ENCODE measurements at places on chromosomes 11 and 22.

- no peak for DNase-seq
Measured at GRCh38 chr11:46248289-46249102, 29.0 kb upstream of the CREB3L1 start.

GRCh38 chr22:49760630-49761571 is 66.8 kb downstream of the BRD1 start:
- DNase-seq: no peak

GRCh38 chr11:71441251-71441650 is 6.9 kb downstream of the DHCR7 start:
- DNase-seq: no peak

DNA sequence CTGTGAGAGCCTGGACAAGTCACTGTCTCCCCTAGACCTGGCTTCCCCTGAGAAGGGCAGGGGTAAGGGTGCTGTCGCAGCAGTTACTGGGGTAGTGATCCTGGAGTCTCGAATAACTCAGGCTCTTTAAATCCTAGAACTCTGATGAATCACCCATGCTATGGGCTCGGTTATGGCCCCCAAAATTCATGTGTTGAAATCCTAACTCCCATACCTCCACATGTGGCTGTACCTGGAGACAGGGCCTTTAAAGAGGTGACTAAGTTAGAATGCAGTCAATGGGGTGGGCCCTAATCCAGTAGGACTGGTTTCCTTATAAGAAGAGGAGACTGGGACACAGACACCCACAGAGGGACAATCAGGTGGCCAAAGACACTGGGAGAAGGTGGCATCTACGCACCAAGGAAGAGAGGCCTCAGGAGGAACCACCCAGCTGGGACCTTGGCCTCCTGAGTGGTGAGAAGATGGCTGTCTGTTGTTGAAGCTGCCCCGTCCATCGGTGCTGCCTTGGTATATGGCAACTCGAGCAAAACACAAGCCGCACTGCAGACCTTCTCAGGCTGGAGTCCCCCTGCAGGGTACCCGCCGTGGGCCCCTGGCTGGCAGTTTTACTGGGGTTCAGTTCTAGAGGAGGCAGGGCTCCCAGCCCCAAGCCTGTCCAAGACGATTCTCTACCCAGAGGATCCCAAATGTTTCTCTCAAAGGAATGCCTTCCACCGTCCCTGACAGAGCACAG is 48.8 kb upstream of the SHISAL1 start:
- peak; percentile 18 for DNase-seq

GRCh38 chr22:35357883-35358621 is 22.8 kb upstream of the HMOX1 start:
- no peak for DNase-seq

DNA sequence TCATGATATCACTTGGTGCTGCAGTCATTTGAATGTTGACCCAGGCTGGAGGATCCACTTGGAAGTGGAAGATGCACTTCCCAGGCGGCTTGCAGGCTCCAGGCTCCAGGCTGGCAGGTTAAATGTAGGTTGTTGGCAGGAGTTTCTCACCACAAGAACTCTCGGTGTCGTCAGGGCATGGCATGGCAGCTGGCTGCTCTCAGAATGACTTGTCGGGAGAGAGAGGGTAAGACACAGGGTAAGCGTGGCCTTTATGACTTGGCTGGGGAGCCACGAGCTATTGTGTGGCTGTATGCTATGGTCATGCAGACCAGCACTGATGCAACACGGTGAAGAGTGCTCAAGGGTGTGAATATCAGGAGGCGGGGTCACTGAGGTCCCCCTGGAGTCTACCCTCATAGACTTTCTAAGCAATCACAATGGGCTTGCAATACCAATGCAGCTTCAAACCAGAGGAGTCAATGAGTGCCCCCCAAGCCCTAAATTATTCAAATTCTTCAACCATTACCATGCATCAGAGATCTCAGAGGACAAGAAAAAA is 1027.7 kb downstream of the OPCML start:
- DNase-seq: no peak

DNA sequence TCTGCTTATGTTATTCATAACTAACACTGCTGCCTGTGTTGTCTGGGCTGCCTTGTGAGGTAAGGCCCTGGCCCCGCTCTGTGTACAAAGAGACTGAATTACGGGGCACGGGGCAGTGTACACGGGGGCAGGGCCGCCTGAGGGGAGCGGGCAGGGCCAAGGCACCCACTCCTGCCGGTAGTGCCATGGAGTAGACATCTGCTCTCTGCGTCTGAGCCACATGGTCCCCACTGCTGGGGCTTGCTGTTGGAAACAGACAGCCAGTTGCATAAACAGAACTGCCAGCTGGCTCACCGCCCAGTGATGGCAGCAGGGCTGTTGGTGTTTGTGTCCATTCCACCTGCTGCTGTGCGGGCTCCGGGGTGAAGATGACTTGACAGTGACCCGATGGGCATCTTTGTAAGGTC is 19.8 kb downstream of the FAM118A start:
- DNase-seq: no peak

- DNase-seq: no peak
Measured at GRCh38 chr11:88363004-88363403, 25.5 kb upstream of the CTSC start.

GRCh38 chr11:33266393-33267215 is 9.4 kb downstream of the HIPK3 start:
- DNase-seq: peak; percentile 35

GRCh38 chr22:31495343-31495742 is 993 bp upstream of the SFI1 start:
- DNase-seq: no peak

DNA sequence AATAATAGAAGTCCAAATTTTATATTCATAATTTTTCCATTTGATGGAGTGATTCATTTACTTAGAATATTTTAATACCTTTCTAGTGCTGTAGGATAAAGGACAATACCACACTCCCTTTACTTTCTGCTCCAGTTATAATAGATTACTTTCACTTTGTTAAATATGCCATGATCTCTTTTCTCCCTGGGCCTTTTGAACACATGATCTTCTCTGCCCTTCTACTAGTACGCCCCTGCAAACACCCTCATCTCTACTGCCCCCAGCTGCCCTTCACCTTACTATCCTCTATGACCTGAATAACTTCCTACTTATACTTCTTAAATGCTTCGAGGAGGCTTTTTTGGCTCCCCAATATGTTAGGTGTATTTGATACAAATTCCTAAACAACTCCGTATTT is 177.3 kb downstream of the GUCY1A2 start:
- DNase-seq: no peak

DNA sequence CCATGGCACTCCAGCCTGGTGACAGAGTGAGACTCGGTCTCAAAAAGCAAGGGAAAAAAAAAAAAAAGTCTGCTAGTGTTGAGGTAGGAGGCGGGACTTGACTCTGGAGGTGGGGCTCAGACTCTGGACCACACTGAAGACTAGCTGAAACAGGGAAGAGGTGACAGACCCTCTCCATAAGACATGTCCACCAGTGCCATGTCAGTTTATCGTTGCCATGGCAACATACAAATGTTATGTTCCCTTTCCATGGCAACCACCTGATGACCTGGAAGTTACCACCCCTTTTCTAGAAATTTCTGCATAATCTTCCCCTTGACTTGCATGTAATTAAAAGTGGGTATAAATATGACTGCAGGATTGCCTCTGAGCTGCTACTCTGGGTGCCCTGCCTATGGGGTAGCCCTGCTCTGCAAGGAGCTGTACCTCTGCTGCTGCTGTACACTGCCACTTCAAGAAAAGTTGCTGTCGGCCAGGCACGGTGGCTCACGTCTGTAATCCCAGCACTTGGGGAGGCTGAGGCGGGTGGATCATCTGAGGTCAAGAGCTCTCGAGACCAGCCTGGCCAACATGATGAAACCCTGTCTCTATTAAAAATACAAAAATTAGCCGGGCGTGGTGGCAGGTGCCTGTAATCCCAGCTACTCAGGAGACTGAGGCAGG is 55.1 kb downstream of the KIAA1671 start:
- no peak for DNase-seq

DNA sequence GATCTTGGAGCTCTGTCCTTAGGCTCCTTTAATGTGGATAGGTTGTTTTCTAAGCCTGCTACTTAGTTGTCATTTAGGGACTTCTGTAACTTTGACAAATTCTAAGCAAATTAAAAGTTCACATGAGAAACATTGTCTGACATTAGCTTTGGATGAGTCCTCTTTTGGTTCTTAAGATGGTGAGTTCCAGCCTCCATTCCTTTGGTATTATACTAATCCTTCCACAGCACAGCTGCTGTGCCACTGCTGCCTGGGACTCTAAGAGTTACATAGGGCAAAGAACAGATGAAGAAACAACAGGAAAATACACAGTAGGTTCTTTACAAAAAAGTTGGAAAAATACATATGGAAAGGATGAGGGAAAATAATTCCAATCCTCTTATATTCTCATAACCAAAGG is 25.3 kb upstream of the PIK3C2A start:
- DNase-seq: no peak

DNA sequence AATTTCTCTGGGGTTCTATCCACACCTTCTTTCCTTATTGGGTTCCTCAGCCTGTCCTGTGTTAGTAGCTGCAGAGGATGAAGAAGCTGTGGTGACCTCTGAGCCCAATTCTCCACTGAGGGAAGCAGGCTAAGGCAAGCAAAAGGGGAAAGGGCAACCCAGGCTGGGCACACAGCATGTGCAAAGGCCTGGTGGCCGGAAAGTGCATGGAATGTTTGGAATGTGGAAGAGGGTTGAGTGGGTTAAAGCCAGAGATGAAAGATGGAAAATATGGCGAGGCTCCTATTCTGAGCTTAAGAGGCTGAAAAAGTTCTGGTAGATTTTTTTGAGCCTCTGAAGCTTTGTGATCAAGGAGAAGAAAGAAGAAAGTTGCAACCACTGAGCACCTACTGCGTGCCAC is 247.1 kb downstream of the MIAT start:
- no peak for DNase-seq

DNA sequence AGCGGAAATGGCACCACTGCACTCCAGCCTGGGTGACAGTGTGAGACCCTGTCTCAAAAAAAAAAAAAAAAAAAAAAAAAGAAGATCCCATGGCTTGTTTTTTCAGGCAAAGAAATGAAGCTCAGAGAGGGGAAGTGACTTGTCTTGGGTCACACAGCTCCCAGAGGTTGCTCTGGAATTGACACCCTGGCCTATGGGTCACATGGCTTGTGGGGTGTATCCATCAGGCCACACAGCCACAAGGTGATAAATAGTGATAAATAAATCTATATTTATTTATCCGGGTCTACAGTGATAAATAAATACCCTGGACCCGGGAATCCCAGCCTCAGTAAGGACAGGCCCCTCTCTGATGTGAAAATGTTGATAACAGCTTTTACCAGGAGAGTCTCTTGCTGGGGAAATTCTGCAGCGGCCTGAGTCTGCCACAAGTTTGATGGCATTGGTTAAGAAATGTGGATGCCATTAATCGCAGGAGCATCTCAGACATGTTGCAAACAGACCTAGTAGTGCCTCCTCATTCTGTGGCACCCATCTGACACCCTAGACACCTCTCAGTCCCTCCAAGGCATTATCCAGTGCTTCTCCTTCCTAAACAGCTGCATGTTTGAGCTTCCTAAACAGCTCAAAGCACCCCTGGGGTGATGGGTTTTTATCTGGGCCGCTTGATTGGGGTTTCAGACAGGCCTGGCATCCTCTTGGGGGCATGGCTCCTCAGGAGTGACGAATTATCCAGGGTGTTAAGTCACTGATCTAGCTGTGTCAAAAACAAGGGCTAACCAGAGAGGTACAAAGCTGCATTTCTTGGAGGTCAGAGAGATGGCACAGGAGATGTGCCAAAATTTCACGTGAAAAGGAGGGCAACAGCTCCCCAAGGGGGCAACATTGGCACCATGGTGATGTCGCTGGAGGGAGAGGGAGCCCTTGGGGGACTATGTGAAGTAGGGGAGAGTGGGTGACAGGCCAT is 1.9 kb upstream of the EMID1 start:
- no peak for DNase-seq

DNA sequence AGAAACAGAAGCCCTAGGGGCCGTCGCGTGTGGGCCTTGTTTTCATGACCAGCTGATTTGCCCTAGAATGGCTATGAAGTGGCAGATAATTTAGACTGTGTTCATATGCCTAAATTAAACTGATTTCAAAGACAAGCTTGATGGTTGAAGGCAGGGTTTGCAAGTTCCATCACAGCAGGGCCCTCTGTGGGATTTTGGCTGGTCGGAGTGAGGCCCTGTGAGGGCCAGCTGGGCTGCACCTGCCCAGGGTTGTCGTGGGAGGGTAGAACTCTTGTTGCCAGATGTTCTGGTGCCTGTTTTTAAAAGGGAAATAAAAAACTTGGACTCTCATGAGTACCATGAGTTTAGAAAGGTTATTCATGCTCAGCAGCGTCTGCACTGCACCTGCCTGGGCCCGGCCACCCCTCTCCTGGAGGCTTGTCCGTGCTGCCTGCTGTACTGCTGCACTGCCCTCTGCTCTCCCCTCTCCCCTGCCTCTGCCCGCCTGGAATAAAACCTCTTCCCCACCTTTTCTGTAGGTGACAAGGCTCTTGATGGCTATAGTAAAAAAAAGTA is 44.1 kb downstream of the AP2A2 start:
- DNase-seq: no peak

DNA sequence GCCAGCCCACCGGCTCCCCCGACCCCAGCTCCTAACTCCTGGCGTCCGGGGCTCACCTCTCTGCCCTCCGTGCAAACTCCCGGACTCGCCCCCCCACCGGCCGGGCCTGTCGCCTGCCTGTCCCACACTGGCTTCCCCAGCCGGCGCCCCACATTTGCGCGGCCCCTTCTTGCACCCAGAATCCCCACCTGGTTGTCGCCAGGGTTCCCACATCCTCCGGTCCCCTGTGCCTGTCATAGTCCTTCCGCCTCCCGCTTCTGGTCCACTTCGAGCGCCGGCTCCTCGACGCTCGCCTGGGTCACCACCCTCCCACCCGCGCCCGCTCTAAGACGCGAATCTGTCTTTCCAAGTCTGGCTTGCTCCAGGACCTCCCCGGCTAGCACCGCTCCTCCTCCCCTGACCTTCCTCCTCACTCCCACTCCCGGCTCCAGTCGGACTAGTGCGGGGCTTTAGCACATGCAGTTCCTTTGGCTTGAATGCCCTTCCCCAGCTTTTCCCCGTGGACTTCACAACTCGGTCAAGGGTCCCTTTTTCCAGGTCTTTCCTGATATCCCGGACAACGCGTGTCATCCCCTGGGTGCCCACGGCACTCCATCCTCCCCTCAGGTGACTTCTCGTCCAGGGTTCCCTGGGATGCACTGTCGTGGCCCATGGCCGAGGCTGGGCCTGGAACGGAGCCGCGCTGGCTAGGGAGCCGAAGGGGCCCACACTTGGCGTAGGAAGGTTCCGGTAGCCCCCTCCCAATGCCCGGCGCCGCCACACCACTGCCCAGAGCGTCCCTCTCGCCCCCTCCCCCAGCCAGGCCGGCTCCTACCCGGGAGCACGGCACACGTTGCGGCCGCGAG is 635 bp downstream of the SCARF2 start:
- peak; percentile 43 for DNase-seq

DNA sequence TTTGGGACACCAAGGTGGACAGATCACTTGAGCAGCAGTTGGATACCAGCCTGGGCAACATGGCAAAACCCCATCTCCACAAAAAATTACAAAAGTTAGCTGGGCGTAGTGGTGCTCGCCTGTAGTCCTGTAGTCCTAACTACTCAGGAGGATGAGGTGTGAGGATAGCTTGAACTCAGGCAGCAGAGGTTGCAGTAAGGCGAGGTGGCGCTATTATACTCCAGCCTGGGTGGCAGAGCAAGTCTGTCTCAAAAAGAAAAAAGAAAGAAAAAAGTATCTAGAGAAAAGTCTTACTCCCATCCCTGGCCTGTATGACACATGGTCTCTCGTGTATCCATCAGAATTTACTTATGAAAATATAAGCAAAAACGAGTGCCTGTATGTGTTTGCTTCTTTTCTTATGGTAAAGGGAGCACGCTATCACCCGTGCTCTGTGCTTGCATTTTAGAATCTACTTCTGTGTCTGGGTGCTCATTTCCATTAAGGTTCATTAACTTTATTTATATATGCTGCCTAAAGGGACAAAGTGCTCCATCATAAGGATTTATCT is 15.4 kb upstream of the CPT1A start:
- no peak for DNase-seq

GRCh38 chr11:47161890-47162289 is 14.8 kb downstream of the ARFGAP2 start:
- DNase-seq: no peak

Measured in uterus (tissue), 4 donors.